Right forelimb (tissue), 1 donor: ENCODE measurements at places on chromosomes 3 and 15.

DNA sequence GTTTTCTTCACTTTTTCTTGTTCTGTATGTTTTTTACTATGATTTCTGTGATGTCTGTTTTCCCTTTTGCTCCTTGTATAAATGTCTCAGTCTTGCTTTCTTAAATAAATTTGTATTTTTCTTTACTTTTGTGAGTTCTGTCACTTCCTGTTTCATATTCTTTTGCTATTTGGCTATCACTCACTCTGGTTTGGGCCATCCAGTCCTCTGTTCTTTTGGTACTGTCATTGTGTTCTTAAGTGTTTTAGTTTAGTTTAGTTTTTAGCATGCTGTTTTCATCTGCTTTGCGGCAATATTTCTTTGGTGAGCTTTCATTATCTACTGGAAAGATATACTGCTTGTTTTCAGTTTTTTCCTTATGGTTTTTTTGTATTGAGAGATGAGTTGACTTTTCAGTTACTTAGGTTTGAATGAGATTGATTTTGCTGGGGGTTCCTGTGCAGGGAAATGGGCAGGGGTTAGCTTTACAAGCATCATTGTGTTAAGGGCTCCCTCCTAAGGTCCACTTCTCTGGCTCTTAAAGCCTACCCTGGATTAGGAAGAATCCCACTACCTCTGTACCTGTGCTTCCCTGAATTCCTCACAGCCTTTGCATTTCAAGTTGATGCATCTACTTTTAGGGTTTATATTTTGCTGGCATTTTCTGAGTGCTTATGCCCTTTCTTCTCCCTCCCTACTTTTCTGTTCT, 35.1 kb downstream of the PDCD6IP start:
- no peak for DNase-seq

GRCh38 chr3:188553569-188553968, 399.6 kb downstream of the LPP start:
- DNase-seq: no peak

DNA sequence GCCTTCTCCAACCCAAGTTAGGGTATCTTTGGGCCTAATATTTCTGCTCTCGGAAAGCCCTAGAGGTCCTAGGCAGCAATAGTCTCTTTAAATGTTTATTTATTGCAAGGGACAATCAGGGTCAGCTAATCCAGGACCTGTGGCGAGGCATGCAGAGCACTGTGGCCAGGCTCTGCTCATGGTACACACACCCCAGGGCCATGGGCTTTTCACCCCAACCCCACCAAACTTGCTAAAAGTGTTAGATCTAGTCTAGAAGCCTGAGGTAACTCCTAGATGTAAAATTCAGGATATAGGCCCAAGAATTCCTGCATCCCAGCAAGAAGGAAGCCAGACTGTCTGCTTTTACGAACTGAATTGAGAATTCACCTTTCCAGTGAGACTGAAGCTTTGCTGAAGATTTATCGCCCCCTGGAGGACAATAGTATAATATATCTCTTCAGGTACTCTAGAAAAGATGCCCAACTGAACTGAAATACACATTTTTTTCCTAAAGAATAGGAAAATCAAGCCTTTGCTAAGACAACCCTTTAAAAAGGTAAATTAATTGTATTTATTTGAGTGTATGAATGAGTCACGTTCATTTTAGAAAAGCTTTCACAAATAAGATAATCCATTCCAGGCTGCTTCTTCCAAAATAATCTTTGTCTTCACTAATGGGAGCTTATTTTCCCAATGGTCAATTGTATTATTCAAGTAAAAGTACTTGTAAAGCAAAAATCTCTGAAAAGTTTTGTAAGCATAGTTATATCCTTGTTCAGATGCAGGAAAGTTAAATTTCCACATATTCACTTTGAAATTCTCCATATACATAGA, 89.8 kb downstream of the LRRC3B start:
- DNase-seq: no peak

GRCh38 chr15:64634027-64634426, 141.4 kb downstream of the RBPMS2 start:
- no peak for DNase-seq

DNA sequence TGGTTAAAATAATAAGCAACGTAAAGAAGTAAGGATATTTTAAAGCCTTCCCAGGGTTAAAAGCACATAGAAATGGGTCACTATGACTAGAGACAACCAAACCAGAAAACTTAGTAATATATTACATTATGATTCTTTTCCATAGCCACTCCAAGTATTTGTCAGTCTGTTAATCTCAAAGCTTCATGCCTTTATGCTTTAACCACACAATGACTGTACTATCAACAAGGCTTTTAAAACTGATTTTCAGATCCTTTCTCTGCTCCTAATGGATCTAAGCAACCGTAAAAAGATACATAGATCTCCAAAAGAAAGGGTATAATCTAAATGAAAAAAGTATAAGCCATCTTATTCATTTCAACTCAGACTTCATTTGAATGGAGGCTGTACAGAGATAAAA, 14.4 kb downstream of the SECISBP2L start:
- DNase-seq: no peak

GRCh38 chr15:62128916-62129315, 36.2 kb downstream of the C2CD4B start:
- no peak for DNase-seq

GRCh38 chr3:124653797-124654469, 76.3 kb upstream of the UMPS start:
- DNase-seq: no peak

GRCh38 chr3:148379763-148380382, 317.8 kb upstream of the AGTR1 start:
- DNase-seq: no peak

DNA sequence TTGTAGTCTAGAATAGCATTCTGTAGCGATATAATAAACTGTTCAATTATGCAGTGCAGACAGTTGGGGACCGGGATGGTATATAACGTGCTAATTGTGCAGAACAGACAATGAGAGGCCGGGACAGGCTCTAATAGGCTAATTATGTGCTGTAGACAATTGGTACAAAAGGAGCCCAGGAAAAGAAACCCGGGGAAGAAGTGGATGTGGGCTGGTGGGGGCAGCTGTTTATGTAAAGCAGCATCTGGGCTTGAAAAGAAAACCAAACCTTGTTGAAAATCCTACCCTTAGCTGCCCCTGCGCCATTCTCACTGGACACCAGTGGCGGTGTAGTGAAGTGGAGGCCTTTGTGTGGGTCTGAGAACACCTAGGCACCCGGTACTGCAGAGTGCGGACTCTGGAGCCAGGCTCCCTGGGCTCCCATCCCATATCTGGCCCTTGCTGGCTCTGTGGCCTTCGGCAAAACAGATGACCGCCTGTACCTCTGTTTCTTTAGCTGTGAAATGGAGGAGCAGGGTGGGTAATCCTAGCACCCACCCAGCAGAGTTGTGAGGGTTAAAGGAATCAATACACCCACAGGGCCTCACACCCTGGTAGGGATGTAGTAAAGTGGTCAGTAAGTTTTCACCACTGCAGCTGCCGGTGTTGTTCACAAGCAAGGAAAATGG, 51.5 kb downstream of the CMTM6 start:
- peak; percentile 25 for DNase-seq

DNA sequence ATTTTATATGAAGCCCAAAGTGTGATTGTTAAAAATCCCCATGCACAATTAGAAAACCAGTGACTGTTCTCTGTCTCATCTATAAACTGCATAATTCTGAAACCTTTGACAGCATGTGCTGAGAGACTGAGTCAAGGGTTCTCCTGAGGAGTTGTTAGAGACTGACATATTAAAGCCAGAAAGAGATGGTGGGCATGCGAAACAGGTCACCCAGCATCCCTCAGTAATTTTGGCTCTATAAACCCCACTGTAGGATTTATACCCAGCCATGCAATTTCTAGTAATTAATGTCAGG, 3.6 kb downstream of the VGLL3 start:
- DNase-seq: no peak

GRCh38 chr3:35908366-35909232, 269.3 kb downstream of the ARPP21 start:
- DNase-seq: peak; percentile 72

GRCh38 chr3:187802928-187803259, 57.6 kb upstream of the BCL6 start:
- no peak for DNase-seq

DNA sequence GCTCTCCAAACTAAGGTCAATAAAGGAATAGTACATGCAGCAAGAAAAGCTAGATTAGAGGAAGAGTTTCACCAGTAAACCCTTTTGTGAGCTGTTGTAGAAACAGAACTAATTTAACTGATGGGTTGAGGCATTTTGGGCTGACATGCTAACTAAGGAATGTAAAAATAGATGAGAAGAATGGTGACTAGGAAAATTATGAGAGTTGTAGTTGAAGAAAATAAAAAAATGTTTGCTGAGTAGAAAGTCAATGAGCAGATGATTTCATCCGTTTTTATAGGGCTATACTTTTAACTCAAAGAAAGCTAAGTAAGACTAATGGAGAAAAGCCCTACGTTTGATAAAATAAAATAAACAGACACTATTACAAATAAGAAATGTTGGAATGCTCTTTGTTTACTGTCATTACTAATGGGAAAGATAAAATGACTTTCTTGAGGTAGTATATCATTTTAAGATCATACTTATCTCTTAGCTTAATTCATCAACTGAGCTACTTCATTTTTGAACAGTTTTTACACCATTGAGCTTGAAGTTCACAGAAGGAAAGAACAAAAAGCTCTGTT, 209.4 kb upstream of the DPH6 start:
- no peak for DNase-seq

DNA sequence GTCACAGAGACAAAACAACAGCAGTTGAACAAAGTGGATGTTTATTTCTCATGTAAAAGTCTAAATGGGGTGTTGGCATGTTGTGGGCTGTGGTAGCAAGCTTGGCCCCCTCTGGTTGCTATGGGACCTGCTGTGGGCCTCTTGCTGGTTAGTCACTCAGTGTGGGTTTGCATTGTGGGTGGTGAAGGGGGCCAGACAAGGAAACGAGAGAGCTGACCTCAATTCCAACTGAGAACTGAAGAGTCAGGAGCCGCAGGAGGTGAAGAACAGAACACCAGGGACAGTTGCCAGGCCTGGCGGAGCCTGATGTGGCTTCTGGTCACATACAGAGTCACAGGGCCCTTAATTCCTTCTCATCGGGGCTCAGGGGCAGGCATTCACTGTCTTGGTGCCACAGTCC, 1.9 kb upstream of the ADPGK start:
- peak; percentile 51 for DNase-seq

GRCh38 chr3:169573148-169573547, 90.4 kb downstream of the MECOM start:
- DNase-seq: no peak

- no peak for DNase-seq
Observed at GRCh38 chr3:51734572-51734907, 27.7 kb downstream of the GRM2 start.

DNA sequence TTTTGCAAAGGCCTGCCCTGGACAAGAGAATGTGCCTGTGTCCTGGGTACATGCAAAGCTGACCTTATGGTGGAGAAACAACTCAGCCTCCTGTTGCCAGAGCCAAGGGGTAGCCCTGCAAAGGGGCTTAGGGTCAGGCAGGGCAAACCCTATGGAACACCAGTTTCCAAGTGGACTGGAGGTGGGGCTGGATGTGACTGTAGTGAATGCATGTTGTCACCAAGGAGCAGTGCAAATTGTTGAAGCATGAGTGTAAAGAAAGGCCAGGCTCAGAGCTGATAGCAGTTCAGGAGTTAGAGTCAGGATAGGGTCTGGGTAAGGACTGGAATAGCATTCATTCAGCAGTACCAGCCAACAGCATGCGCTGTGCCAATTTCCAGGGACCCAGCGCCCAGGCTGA, 82.9 kb upstream of the PXYLP1 start:
- no peak for DNase-seq

GRCh38 chr3:22947851-22948250, 255.3 kb upstream of the UBE2E2 start:
- no peak for DNase-seq

- no peak for DNase-seq
Observed at GRCh38 chr3:9863058-9863772, 16.8 kb downstream of the CIDEC start.

DNA sequence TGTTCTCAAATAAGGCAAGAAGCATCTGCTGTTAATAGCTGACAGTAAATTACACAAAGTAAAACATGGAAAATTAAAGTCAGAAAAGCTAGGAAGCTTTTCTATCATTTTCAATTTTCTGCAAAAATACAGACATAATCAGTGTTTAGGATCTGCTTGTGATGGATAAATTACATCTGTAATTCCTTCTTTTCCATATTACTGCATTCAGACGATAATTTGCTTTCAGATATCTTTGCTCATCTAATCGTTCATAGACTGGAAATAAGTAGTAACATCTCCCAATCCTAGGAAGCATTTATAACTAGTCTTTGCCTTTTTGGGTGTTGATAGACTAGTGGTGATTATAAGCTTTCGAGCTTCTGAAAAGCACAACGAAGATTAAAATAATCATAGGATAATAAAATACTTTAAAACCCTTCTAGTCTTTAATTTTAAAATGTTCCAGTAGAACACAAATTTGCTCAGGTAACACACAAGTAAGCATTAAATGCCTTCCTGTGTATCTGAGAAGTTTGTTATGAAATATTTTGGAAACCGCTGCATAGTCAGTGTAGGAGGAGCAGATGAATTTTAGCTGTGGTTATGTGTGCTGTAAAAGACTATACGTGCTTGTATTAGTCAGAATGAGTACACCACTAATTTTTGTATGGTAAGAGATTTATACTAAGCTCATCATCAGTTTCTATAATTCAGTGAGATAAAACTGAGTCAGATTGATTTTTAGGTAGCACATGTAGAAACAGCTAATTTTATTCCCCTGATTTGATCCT, 41.0 kb downstream of the MBNL1 start:
- DNase-seq: no peak

- DNase-seq: peak; percentile 32
Observed at GRCh38 chr15:42157981-42158765, 1.7 kb upstream of the PLA2G4F start.

DNA sequence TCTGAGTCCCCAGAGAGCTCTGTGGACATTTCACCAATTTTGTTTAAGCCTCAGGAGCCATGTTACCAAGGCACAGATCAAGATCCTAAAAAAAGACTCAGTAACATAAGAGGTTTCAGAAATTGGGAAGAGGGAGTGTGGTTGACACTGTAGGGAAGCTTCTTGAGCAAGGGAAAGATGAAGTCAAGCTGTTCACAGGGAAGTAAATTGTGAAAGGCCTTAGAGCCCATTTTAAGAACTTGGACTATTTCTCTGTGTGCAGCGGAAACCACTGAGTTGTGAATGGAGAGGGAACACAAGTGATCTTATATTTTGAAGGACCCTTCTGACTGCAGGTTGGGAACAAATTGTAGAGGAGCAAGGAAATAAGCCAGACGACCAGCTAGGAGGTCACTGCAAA, 18.7 kb downstream of the BCL2A1 start:
- no peak for DNase-seq

- no peak for DNase-seq
Observed at GRCh38 chr3:67685499-67685898, 31.1 kb upstream of the SUCLG2 start.
